ENCODE measurements at places on chromosomes 1 and 21.
A peak's percentile ranks its signal among the peaks of the same experiment; 100 is the strongest.

DNA sequence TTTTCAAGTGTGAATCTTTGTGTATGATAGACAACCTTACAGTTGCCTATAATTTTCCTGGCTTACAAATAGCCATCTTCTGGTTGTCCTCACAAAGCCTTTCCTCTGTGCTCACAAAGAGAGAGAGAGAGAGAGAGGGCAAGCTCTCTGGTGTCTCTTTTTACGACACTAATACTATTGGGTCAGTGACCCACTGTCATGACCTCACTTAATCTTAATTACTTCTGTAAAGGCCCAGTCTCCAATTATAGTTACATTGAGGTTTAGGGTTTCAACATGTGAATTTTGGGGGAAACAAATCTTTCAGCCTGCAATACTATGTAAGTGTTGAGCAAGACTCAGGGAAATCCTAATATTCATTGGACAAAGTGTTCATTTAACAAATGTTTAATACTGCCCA is 167.4 kb upstream of the COL11A1 start:
- DNase-seq = no peak

- DNase-seq = no peak
Observed at GRCh38 chr1:57336793-57337192, 87.1 kb downstream of the DAB1 start.

- no peak for DNase-seq
Observed at GRCh38 chr1:26361605-26362122, 7.7 kb upstream of the CRYBG2 start.

- no peak for DNase-seq
Observed at GRCh38 chr1:53129891-53130597, 12.4 kb downstream of the SLC1A7 start.

DNA sequence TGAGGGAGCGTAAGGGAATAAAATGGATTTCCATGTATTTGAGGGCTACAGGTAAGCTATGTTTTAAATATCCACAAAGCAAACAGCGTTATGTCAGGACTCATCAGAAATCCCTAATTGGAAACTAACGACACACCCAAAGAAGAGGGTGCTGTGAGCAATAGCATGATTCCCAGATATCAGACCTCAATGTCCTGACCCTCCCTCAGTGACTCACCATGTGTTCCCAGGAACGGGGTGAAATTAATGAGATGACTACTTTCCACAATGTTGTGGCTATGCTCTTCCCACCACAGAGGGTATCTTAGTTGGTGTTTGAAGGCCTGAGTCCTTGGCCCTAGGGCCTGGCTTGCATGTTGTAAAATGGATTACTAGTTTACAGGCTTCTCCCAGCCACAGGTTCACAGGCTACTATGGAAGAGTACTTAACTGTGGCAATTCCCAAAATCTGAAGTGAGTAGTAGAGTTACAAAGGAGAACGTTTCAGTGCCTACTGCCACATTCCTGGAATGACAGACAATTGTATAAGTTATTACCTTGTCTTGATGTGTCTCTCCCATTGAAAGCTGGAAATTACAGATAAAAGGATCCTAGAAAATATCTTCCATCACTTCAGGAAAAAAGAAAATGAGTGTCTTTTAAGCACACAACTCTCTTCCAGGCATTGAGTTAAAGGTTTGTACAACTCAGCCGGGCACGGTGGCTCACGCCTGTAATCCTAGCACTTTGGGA is 1.7 kb upstream of the KRTAP11-1 start:
- no peak for DNase-seq

DNA sequence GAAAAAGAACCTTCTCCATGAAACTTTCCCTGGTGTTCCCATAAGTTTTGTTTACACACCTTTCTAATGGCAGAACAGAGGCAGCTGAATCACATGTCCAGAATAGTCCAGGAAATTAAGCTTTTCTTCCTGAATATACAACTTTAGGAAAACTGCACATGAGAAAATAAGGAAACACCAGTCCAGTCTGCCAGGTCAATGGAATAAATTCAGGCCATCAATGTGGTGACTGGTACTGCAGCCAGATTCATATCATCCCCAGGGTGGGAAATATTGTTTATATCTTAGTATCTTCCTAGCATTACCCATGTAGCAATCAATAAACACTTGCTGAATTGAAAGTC is 6.7 kb upstream of the FBXO28 start:
- DNase-seq = no peak

GRCh38 chr21:33551664-33552063 is 8.8 kb downstream of the SON start:
- DNase-seq = no peak

DNA sequence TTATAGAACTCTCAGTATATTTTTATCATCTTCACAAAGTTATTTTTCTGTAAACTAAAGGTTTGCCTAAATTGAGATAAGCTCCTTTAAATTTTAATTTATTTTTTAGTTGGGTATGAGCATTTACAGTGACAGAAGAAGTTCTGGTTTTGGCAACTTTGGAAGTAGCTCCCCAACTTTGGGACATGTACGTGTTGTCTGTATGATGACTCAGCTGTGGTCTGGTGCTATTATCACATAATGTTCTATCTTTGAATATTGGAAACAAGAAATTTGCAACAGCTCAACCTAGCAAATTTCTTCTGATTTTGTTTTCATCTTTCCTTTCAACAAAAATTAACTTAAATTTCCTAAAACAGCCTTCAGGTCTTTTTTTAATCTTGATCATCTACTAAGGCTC is 46.6 kb upstream of the C1orf105 start:
- DNase-seq = no peak

- no peak for DNase-seq
Observed at GRCh38 chr1:165900576-165901380, 73.4 kb downstream of the UCK2 start.

DNA sequence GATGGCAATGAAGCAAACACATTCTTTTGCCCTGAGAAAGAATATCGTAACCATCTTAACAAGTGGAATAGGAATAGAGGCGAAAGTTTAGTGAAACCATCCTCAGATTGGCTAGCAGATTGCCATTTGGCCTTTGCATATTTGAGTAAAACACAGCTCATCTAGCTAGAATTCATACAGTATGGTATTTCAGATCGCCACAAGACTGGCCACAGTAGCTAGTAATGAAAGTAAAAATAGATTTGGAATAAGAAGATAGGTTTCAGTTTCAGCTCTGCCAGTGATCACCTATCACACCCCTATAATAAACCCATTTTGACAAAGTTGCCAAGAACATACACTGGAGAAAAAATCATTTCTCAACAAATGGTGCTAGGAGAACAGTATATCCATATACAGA is 294.9 kb downstream of the LRRIQ3 start:
- DNase-seq = no peak

DNA sequence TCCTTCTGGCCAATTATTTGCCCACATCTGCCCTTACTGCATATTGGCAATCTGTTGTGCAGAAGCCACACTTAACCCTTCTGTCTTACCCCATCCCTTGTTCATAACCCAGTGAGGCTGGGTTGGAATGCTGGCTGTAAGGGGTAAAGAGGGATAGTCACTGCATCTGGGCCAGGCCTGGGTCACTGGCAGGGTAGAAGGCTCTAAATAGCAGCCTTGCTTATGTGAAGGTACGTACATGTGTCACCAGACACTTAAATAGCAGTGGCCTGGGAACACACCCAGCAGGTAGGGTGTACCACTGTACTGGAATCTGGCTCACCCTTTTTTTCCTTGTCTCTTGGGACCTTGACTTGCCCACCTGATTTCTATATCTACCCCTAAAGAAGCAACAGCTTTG is 9.9 kb upstream of the TARS2 start:
- DNase-seq = no peak

- peak; percentile 57 for DNase-seq
Observed at GRCh38 chr1:44030605-44031251, 534 bp downstream of the SLC6A9 start.

DNA sequence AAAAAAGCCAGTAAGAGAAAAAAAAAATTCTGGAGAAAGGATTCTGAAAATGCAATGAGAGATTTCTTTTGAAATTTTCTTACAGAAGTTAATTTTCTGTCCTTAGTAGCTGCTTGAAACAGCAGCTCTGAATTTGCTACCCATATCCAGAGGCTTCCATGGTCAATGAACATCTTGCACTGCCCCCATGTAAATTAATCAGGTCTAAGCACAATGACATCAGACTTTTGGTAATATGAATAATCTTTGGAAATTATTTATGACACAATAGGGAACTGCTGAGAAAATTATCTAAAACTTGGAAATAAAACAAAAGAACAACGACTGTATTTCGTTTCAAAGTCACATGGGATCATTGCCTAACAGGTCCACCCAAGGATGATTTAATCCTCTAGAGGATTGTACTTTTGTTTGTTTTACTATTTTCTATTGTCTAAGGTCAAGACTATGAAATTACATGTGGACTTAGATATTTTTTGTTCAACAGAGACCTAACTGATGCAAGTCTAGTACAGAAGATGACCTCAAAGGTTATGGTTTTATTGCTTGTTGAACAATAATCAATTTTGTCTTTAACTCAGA is 312.1 kb downstream of the BACH1 start:
- DNase-seq = no peak

GRCh38 chr1:92784021-92784638 is 778 bp downstream of the EVI5 start:
- DNase-seq = no peak

DNA sequence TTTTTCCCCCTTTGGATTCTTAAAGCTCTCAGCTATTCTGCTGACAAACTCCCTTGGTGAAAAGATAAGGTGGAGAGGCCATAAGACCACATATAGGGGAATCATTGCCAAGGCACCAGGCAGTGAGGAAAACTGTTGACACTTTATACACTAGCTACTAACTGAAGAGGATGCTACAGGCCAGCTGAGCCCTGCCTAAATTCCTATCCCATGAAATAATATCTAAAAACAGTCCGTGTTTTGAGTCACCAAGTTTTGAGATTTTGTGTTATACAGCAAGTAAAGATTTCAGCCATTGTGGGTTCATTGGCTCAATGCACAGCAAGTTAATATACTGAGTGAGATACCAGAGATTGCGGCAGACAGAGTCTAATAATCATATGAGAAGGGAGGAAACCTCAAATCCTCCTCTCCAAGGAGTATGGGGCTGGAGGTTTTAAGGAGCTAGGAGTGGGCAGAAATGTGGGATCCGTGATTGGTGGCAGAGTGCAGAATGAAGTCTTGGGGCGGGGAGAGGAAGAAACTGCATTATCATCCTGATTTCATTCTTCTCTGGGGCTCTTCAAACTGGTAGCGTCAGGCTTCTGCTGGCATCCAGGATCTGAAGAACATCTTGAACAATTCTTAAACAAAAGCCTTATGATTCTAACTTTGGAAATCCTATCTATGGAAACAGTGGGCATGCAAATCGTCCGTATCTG is 9.2 kb downstream of the CLDN8 start:
- no peak for DNase-seq

- no peak for DNase-seq
Observed at GRCh38 chr1:3663999-3664699, 11.8 kb downstream of the TP73 start.

DNA sequence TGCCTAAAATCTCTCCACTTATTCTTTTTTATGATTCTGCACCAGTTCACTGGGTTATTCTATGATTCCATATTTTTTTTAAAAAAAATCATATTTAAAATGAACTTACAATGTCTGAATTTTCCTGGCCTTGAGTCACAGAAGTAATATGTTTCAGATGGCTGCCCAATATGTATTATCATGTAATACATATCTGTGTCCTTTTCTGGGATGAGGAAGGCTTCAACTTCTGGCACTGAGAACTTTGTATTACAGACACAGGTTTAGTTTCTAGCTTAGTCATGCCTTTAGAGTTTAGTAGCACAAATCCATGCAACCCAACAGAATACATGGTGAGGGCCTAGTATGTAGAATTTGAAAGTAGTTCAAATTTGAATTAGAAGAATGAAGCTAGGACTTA is 7.8 kb upstream of the HSD17B7 start:
- DNase-seq = no peak

DNA sequence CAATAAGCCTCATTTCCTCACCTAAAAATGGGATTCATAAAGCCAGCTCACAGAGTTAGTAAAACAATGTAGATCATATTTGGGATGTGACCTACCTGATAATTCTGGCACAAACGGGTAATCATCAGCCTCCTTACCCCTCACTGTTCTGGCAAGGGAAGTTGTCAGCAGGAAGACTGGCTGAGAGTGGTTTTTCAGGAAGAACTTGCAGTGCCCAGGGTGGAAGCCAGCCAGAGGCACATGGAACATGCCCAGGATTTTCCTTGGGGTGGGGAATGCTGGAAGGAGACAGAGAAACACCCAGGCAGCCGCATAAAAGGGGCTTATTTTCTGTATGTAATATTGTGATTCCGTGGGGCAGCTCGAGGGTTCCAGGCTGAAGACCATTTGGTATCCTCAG is 7.7 kb upstream of the SLC5A9 start:
- DNase-seq = no peak

DNA sequence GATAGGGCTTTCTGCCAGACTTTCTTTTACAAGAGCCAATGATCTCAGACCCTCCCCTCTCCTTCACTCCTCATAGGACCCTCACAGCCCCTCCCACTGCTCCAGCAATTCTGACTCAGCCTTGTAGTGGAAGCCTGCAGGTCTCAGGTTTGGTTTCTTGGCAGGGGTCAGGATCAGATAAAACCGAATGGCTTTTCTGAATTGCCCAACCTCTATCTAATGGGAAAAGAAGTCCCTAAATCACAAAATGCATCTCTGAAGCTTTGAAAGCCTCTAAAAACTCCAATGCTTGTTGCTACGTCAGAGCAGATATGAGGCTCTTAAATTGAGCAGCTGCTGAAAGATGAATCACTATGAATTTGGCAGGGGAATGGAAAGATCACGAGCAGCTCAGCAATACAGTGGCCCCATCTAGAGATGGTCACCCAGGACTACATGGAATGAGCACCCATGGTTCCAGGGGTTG is 74.5 kb downstream of the NID1 start:
- DNase-seq = no peak

DNA sequence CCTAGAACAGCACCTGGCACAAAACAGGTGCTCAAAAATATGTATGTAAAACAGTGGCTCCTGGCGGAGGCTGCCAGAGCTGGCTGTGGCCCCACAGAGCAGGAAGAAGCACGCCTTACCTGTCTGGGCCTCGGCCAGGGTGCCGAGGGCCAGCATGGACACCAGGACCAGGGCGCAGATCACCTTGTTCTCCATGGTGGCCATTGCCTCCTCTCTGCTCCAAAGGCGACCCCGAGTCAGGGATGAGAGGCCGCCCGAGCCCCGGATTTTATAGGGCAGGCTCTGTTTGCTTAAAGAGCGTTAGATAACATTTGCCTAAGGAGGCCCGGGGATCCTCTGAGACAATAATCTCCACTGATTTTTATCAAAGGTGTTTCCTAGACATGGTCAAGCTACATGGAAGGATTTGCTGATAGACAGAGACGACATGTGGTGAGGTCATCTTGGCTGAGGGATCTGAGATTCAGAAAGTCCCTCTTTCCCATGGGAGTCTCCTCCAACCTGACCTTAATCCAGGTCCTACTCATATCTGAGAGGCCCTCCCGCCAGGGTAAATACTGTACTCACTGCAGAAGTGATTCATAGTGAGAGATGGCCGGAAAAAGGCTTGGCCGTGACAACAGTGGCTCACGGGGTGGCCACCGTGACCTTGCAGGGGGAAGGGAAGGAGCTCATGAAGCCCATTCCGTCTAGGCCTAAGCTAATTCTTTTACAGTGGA is at the start of gene TFF1:
TSS of gene TFF1 (minus strand) at position 244 of the 719 bp plus-strand sequence. CDS start at position 204, 40 bp downstream.
- DNase-seq = no peak

All from caudate nucleus (tissue), 63 donors.